ENCODE measurements at places on chromosomes 13 and 19.

GRCh38 chr13:85828094-85828684 is 29.0 kb upstream of the SLITRK6 start:
- DNase-seq, result no peak

DNA sequence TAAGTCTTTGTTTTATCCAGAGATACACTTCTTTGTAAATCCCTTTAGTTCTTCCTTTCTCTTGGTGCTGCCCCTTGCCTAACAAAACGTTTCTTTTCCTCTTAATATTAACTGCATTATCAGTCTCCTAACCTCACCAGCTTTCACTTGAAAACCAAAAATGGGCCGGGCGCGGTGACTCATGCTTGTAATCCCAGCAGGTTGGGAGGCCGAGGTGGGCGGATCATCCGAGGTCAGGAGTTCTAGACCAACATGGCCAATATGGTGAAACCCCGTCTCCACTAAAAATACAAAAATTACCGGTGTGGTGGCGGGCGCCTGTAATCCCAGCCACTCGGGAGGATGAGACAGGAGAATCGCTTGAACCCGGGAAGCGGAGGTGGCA is 329.8 kb upstream of the MIR17HG start:
- DNase-seq, result no peak

DNA sequence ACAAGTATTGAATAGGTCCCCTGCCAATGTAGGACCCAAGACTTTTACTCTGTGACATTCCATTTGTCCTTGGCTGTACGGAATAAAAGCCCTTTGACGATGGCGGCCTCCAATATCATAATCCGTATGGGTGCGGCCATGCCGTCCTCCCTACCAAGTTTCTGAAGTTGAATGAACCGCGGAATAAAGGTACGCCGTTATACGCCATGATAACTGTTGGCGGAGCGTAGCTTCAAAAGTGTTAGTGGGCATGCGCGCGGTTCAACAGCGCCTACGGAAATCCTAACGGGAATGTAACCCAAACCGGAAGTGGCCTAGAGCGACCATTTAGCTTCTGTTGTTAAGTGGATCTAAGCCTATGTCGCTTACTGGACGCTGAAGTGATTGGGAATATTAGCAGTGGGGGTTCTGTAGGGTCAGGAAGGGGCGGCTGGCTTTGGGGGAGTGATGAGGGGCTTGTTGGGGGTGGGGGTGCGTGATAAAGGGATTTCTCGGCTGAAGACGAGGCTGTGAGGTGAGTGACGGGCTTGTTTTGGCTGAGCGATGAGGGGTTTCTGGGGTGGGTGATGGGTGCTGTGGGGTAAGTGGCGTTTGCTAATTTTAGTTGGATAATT is at the start of gene ZNF175:
TSS of gene ZNF175 (plus strand) at position 322 of the 614 bp plus-strand sequence. CDS start 2,047 bp downstream, outside the sequence.
- peak; percentile 72 for DNase-seq

DNA sequence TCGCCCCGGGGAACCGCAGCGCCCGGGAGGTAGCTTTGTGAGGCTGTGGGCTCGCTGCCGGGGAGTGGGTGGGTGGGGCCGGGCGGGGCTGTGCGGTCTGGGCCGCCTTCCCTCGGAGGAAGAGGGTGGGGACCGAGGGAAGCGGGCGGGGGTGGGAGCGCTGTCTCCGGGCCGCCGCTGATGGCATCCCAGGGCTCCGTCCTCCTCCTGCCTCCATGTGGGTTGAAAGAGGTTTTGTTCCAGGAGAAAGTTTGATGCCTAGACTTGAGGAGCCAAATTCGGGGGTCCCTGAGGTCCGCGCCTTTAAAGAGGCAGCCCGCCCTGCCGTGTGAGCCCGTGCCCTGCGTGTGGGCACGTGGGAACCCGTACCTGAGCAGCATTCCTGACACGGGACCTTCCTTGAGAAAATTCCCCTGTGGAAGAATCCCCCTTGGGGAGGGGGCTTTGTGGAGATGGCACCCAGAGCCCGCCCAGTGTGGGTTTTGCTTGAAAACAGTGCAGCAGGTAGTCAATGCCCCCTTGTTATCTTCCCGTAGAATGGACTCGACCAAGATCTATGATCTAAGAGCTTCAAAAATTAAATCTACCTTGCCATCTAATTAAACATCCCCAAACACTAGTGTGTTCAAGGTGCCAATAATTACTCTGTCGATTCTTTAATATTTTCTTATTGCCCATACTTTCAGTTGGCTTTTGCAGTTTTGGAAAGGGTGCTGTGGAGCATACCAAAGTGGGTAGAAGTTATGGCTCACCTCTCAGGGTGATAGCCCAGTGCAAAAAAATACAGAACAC is 107.8 kb downstream of the RXFP2 start:
- no peak for DNase-seq

DNA sequence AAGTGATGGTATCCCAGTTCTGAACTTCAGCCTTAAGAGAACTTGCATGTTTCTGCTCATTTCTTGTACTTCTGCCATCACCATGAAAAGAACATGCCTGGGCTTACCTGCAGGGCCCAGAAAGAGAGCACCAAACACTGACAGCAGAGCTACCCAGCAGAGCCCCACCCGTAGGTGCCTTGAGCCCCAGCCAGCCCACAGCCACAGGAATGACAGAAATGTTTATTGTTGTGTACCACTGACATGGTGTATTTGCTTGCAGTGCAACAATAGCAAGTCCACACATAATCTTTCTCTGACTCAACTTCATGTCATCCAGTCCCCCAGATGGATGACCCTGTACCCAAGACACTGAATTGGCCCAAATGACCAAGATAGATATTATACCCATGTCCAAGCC is 195.2 kb downstream of the TSHZ3 start:
- no peak for DNase-seq

DNA sequence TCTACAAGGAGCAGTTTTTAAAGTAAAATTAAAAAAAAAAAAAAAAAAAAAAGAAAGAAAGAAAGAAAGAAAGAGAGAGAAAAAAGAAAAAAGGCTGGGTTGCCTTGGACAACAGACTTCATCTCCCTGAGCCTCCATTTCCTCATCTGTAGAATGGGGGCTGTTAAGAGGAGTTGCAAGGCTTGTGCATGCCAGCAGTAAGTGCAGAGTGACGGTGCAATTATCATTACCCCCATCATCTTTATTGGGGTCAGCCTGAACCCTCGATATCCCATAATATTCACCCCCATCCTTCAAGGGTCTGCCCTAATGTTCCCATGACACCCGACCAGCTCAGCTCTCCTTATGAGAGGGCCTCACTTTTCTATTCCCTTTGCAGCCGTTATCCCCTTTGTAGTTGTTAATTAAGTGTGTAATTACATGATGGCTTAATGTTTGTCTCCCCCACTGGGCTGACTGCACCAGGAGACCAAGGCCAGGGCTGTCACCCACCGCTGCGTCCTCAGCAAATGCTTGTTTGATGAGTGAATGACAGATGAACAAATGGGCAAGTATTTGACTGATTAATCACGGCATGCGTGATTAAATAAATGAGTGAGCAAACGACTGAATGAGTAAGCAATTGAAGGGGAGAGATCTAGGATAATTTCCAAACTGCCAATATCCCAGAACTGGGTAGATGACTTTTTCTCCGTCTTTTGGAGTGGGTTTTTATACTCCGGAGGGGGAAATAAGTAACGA is 10.1 kb downstream of the FOSB start:
- DNase-seq, result no peak

GRCh38 chr19:3146677-3147100 is 10.9 kb downstream of the GNA15 start:
- DNase-seq, result no peak

- no peak for DNase-seq
Measured at GRCh38 chr13:27474751-27475268, 24.4 kb upstream of the MTIF3 start.

GRCh38 chr13:101570410-101570809 is 117.9 kb downstream of the ITGBL1 start:
- DNase-seq, result no peak

- DNase-seq, result no peak
Measured at GRCh38 chr13:71866335-71867130, 471 bp downstream of the DACH1 start.

DNA sequence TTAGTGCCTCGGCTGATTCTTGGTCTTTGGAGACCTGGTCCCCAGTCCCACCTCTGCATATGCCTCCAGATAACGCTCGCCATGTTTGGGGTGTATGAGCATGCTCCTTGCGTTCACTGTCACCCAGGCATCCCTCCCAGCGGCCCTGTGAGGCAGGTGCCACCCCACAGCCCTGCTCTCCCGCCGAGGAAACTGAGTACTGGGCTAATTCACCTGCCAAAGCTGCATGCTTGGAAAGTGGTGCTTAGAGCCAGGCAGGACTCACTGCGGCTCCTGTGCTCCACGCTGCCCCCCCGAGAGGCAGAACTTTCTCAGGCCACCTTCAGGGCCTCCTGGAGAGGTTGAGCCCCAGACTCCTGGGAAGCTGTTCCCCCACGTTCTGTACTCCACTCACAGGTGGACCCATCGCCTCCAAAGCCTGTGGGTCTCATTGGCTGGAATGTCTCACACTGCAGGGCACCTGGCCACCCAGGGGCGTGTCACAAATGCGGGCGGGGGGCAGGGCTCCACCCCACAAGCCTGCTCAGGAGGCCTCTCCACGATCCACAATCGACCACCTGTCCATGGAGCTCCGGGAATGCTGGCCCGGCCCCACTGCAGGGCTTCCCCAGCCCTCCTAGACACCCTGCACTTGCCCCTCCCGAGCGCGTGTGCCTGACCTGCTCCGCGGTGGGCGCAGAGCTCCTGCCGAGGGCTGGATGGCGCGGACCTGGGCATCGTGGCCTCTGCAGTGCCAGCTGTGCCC is 64.6 kb downstream of the ATP11A start:
- no peak for DNase-seq

DNA sequence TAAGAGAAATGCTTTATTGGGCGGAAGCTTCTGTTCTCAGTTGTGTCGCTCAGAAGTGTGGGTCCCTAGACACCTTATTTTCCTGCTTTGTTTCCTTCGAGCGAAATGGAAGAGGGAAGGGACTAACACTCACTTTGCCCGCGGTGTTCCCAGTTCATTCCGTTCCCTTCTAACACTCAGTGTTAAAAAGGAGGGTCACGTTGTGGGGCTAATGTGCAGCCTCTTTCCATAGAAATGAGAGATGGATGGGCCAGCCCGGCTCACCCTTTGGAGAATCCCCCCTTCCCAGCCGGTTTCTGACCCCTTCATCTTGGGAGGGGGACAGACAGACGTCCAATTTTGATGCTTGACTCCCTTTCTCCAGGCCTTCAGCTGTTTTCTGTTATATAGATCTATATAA is 2.3 kb downstream of the ATP11A start:
- no peak for DNase-seq

- no peak for DNase-seq
Measured at GRCh38 chr13:110912651-110913051, 2.2 kb downstream of the ANKRD10 start.

GRCh38 chr19:3503036-3503572 is 2.6 kb upstream of the DOHH start:
- DNase-seq, result no peak

- DNase-seq, result no peak
Measured at GRCh38 chr13:87999788-88000187, 328.6 kb downstream of the SLITRK5 start.
